ENCODE measurements at places on chromosomes 12 and 14.

DNA sequence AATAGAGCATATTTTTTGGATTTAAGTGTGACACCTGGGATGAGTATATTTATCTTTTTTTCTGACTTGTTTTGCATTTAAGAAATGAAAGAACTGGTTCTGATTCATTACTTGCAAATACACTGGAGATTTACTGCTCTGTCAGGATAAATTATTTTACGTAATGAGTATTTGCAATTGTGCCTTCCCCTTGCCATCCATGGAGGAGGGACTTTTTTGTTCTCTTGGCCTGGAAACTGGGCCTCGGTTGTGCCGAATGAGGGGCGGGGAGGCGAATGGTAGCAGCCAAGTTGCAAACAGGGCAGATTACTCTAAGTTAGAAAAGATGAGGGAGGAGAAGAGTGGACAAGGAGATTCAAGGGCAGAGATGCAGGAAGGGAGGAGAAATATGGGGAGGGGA, 308.7 kb downstream of the ATP23 start:
- no peak for DNase-seq

DNA sequence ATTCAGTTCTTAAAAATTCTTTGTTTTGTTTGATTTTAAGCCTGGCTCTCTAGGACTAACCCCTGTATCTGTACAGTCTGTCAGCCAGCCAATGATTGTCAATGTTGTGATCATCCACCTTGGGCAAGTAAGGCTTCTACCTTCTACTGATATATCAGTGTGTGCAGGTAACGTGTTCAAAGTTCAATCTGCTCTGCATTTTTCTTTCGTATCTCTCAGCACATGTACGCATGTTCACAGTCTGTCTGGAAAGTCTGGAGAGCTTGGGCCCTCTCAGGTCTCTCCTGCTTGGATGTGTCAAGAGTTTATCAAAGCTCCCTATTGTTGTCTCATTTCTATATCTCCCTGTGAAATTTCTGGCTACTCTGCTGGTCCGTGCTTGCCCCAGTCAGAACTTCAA, 138.6 kb upstream of the VRK1 start:
- no peak for DNase-seq

DNA sequence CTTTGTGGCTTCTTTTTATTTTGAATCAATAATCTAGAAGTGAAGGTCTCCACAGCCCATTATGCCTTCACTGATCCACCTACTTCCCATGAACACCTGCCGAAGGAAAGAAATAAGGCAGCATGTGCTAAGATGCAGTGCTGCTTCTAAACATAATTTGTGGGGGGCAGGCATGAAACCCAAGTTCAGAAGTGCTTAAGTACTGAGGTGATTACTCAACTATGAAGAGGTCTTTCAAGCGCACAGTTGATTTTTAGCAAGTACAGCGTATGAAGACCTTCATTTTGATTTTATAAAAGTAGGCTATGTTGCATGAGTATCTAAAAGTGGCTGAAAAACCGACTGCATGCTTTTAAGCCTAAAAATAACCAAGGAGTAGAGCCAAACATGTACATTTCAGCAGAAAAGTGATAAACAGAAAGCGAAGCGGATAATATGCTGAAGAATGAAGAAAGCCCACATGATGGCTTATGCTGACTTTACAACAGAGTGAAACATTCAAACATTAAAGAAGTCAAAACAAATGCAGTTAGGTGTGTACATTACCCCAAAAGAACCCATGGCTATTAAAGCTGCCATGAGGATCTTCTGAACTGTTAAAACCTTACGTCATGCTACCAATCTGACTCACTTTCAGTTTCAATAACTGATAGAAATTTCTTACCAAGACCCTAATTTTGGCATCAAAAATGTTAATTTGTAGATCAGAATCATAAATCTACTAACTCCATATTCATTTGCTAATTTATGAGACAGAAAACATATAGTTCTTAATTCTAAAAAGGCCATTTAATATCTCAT, 29.3 kb downstream of the KICS2 start:
- DNase-seq, result no peak

GRCh38 chr14:39469094-39469710, 37.0 kb upstream of the FBXO33 start:
- DNase-seq, result peak; percentile 8

DNA sequence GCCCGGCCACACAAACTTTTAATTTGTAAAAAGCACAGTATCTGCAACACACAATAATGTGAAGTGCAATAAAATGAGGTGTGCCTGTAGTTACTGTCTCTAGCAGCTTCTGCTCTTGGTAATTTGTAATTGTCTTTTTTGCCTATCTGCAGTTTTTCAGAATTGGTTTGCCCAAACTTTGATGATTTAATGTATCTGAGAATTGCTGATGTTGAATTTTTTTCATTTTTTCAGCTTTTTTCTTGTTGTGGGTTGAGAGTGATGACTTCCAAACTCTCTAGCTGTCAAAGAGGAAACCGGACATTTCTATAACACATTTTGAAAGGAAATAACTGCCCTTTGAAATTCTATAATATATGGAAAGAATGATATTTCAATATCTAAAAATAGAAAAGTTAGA, 236.9 kb downstream of the RERGL start:
- no peak for DNase-seq

GRCh38 chr14:103401223-103402214, 16.3 kb downstream of the MARK3 start:
- no peak for DNase-seq

- no peak for DNase-seq
These were observed 270.9 kb upstream of the SYT10 start for GRCh38 chr12:33710548-33710947.

DNA sequence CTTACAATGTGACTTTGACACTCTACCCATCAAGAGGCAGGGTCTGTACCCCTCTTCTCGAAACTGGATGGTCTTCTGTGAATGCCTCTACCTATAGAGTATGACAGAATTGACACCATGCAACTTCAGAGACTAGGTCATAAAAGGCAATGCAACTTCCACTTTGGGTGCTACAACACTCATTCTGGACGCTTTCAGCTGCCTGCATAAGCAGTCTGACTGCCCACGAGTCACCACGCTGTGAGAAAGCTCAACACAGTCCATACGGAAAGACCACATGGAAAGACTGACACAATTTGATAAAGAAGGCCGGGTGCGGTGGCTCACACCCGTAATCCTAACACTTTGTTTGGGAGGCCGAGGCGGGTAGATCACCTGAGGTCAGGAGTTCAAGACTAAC, 14.9 kb downstream of the SLC7A7 start:
- DNase-seq, result no peak

All from CD4-positive, alpha-beta T cell treated with Interleukin-4 for 4 hours (primary cell).